ENCODE measurements at places on chromosomes 7 and 10.

GRCh38 chr7:7122701-7123281 lies 59.6 kb upstream of the C1GALT1 start:
- no peak for DNase-seq

DNA sequence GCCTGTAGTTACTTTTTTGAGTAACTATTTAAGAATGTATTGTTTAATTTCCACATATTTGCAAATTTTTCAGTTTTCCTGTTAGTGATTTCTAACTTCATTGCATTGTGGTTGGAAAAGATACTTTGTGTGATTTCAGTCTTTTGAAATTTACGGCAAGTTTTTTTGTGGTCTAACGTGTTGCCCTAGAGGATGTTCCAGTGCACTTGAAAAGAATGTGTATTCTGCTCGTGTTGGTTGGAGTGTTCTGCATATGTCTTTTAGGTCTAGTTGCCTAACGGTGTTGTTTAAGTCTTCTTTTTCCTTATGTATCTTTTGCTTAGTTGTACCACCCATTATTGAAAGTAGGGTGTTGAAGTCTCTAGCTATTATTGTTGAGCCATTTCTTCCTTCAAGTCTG lies 59.7 kb downstream of the LCOR start:
- no peak for DNase-seq

GRCh38 chr10:68861253-68861652 lies 33.9 kb downstream of the STOX1 start:
- DNase-seq, result no peak

GRCh38 chr10:116201011-116201410 lies 72.0 kb downstream of the GFRA1 start:
- DNase-seq, result no peak

GRCh38 chr7:126972571-126972970 lies 280.2 kb downstream of the GRM8 start:
- no peak for DNase-seq

DNA sequence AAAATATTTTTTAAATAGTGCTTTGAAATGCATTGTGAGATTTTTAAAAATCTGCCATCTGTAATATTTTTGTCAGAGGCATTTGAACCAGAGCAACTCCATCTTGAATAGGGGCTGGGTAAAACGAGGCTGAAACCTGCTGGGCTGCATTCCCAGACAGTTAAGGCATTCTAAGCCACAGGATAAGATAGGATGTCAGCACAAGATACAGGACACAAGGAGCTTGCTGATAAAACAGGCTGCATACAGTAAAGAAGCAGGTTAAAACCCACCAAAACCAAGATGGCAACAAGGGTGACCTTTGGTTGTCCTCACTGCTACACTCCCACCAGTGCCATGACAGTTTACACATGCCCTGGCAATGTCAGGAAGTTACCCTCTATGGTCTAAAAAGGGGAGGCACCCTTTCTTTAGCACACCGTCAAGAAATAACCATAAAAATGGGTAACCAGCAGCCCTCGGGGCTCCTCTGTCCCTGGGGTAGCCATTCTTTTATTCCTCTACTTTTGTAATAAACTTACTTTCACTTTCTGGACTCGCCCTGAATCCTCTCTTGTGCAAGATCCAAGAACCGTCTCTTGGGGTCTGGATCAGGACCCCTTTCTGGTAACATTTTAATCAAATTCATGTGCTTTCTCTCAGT lies 273.7 kb downstream of the SEMA3D start:
- no peak for DNase-seq

DNA sequence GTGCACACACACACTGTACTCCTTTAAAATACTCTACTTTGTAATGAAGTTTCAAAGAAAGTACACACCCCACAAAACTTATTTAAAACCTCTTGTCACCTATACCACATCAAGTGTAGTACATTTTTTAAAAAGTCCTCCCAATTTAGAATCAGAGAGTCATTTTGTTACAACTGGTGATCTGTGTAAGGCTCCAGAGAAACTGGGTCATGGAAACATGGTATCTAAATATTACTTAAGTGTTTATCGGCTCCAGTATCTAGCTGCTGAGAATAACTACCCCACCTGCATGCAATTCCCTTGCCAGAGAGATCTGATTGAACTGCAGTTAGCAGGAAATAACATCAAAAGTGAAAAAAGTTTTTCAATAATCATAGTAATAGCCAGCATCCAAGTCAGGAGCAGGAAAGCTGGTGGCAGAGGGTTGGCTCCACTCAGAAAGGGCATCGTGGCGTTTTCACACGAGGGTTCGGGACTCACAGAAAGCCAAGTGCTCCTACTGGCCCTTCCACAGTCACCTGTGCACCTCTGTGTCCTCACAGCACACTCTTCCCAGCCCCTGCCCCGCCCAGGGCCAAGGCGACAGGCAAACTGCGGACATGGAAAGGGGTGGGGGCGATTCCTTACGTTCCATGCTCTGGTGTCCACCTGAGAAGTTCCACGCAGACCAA lies 6.5 kb downstream of the RGS10 start:
- DNase-seq, result no peak

- no peak for DNase-seq
Observed at GRCh38 chr7:43656997-43657396, 72.3 kb downstream of the COA1 start.

DNA sequence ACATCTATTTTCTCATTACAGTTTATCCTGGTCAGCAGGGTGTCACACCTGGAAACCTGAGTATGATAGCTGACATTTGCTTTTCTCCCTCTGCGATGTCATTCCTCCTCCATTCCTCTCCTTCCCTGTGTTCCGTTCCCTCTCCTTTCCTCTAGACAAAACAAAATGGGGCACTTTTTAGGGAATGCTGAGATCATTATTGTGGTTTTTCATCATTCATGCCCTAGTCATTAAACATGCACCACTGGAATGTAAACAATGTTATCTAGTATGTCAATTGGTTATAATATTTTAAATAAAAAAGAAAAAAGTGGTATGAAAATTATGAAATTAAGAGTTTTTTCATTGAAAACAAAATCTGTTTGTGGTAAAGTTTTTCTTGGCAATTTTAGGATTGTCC lies 132.6 kb downstream of the MAPK8 start:
- no peak for DNase-seq

DNA sequence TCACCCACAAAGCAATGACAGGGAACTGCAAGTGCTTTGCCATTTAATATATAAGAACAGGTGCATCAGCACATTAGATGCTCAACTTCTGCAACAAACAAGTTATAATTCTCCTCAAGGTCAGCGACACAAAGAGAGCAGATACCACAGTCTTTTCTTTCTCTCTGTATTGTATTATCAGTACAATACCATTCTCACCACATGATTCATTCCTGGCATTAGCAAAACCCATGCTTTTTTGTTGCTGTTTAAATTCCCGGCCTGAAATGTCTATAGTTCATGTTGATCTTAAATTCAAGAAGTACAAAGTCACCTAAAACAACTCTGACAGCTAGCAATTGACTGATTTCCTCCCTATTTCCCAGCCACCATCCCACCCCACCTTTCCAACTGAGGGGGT lies 111.8 kb upstream of the FEZF1 start:
- no peak for DNase-seq

DNA sequence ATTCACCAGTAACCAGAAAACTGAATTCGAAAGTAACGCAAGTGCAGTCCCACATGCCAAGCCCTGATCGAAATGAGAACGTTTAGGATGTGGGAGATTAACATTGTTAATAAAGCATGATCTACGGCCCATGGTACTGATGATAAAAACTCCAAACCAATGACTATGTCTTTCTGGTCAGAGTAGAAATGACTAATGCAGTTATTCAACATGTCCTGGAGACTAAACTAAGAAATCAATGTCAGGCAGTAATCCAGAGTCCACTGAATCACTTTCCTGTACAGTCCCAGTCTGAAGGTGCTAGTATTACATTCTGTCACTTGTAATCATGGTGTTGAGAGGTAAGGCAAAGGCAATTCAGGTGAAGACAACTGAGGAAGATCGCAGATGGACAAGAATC lies 14.4 kb downstream of the NPSR1 start:
- DNase-seq, result no peak

DNA sequence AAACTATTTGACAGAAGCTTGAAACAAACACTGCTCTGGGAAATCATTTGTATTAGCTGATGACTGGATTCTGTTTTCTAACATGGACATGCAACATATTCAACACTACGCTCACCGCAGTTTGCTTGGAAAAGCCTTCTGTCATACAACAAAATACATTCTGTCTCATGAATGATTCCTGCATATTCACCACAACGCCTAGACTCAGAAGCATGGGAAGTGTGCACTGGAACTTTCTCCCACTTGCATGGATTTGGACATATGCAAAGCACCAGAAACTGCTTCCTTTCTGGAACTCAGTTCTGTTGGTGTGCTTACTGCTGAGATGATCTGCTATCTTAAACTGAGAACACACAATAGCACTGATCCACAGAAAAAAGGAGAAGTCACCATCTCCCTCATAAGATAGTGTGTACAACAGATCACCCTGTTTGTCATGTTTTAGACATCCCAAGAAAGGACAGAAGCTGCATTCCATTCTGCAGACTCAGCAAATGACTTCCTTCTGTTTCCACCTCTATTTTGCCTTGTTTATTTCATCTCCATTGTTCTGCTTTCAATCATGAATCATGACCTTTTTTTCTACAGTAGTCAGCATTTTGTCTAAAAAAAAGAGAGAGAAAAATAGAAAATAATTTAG lies 115.8 kb downstream of the HTR7 start:
- no peak for DNase-seq

- DNase-seq, result no peak
Observed at GRCh38 chr10:132551808-132552130, 14.2 kb downstream of the INPP5A start.

Measured in effector memory CD4-positive, alpha-beta T cell (primary cell).